ENCODE measurements at places on chromosomes 11 and 22.

- DNase-seq: no peak
These were observed 1025.1 kb downstream of the BRD1 start for GRCh38 chr22:48802576-48802975.

DNA sequence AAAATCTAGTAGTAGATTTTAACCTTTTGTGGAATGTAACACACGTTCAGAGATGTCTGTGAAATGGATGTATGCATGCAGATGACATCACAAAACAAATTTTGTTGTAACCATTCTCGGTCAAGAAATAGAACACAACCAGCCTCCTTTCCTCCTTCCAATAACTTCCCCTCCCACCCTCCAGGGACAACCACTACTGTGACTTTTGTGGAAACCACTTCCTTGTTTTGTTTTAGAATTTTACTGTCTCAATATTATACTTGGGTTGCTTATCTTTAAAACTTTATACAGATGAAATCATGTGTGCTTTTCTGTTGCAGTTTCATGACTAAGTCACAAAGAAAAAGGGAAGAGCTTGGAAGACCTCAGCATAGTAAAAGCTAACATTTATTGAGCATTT lies 189.4 kb upstream of the NCAM1 start:
- no peak for DNase-seq

GRCh38 chr11:129115652-129116586 lies 76.2 kb downstream of the ARHGAP32 start:
- no peak for DNase-seq

GRCh38 chr11:39780131-39780530 lies 1679.3 kb downstream of the LRRC4C start:
- DNase-seq: no peak

GRCh38 chr11:114279792-114280546 lies 16.2 kb upstream of the NNMT start:
- no peak for DNase-seq

- no peak for DNase-seq
These were observed 83.0 kb downstream of the MYO7A start for GRCh38 chr11:77211040-77211451.
